ENCODE measurements at places on chromosomes 12 and 14.
A peak's percentile ranks its signal among the peaks of the same experiment; 100 is the strongest.

DNA sequence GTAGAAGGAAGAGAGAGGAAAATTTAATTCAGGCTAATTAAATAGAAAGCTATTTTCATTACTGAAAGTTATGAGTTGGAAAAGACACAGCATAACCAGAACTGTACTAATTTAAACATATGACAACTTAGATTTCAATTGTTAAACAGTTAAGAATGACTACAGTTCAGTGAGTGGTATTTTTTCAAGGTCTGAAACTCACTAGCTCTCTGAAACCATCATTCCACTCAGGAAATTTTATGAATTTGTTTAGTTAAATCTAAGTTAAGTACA is 62.4 kb downstream of the EPS8 start:
- no peak for DNase-seq

DNA sequence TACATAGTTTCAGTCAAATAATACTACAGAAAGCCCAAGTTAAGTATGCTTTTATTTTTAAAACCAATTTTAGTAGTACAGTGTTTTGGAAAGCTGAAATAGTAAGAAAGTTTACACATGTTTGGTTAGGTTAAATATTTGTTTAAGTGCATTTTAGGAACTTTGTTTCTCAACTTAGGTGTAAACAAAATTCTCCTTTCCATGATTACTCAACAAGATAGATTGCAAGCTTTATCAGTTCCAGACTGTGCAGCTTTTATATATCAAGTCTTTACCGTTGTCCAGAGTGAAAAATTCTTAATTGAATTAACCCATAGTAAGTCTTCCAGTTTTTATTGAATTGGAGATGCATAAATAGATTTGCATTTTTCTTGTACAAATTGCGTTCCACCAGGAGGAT is 45.1 kb downstream of the PIWIL1 start:
- no peak for DNase-seq

DNA sequence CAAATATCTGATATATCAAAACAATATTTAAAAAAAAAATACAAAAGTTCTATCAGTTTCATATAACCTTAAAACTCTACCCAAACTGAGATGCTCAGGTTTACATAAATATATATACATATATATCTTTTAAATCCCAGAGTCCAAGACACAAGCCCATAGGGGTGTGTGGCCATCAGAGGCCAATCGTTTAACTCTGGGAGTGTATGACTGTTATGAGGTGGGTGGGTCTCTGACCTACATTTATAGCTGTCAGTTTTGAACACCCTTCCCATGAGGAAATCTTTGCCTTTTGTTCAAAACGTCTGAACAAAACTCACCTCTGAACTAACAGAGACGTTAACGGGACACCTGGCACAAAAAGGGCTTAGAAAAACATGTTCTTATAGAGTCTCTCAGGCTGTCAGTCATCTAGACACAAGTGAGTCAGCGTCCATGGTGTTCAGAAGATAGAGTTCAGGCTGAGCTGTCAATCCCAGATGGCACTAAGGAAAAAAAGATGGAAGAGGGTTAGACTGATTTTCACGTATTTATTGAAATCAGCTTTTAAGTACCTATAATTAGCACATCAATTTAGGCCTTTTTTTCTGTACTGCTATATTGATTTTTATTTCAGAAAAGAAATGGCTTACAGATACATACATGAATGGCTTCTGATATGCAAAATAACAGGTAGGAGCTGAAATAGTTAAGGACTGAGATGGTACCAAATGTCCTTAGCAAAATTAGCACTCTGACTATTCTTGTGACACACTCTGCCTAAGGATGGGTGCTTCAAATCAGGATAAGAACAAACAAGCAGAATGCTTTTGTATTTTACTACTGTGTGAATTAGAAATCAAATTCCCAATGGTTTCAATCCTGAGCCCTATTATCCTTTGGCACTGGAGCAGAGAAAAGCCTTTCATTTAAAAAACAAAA is 29.2 kb downstream of the HIGD1C start:
- no peak for DNase-seq

- peak; percentile 12 for DNase-seq
Measured at GRCh38 chr12:120783197-120783596, 57.6 kb downstream of the ACADS start.

- no peak for DNase-seq
Measured at GRCh38 chr12:55955800-55956508, 9.9 kb downstream of the PMEL start.

GRCh38 chr12:11896417-11896929 is 174.3 kb upstream of the BCL2L14 start:
- no peak for DNase-seq

DNA sequence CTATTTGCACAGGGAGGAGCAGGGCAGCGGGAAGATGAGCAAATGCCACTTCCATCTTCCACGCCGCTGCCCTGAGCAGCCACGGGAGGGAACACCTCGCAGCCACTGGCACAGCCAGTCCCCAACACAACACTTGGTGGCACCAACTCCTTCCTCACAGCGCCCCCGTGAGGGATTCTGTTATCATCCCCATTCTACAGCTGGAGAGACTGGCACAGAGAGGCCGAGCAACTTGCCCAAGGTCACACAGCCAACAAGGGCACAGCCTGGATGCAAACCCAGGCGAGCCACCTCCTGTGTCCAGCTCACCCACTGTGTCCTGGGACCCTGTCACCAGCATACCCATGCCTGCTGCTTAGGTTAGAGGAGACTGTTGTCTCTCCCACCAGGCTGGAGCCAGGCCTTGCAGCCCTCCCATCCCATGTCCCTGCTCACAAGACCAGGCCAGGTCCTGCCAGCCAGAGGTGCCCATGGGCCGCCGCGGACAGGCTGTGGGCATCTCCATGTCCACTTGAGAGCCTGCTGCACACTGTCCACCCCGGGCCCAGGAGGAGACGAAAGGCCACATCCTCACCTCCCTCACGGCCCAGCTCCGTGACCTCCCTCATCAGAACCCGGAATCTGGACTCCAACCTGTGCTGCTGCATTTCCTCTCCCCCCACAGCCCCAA is 57.0 kb downstream of the NCOR2 start:
- no peak for DNase-seq

- no peak for DNase-seq
Measured at GRCh38 chr12:114406316-114406983, 506 bp upstream of the TBX5 start.

- DNase-seq: no peak
Measured at GRCh38 chr12:569803-570434, 93.3 kb downstream of the NINJ2 start.

- no peak for DNase-seq
Measured at GRCh38 chr14:106308839-106309389, 782.5 kb downstream of the TMEM121 start.

GRCh38 chr12:108360487-108360886 is 21.4 kb upstream of the CMKLR1 start:
- no peak for DNase-seq

DNA sequence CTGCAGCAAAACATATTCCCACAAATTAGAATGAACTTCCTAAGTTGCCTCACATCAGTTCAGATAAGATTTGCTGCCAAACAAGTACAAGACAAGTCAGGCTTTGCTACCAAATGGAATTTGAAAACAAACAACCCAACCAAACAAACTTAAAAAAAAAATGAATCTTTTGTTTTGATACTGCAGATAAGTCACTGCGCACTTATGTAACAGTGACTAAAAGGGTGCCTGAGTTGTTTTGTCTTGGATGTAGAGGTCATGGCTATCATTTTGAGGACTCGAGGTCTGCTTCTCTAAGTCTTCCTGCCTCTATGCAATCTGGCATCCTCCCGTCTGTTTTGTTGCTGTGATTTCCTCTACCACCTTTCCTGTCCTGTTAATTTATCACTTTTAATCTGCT is 11.1 kb upstream of the EPS8 start:
- DNase-seq: no peak

DNA sequence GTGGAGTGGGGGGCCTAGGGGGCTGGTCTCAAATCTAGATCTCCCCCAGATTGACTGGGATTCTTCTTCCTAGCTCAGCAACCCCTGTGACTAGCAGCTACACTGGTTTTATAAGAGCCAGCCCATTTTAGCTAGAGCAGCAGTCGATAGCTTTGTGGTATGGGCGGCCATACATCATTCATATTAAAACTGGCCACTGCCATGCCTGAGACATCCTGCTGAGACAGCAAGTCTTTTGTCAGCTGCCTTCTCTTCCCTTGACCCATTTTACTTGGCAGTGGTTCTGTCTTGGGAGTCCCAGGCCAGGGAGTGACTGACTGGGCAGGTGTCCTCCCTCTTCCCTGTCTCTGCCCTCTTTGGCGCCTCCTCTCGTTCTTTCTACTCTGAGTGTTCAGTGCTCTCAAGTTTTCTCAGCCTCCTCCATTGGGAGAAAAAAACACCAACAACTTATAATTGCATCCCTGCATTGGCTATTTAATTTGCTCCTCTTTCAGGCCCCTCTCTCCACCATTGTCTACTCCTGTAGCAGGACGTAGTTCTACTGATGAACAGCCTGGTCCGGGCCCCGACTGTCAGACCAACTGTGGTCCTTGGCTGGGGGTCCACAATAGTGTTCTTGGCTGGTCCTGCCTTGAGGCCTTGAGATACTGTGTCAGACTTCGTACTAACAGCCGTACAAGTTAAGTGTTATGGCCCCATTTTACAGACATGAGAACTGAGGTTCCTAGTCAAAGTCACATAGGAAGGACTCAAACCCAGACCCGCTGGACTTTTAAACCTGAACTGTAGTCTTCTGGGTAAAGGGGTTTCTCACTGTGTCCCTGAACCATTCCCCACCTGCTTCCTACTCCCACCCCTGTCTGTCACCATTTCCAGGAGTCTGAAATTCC is 18.3 kb upstream of the JDP2 start:
- DNase-seq: no peak

- DNase-seq: no peak
Measured at GRCh38 chr12:162467-163307, 51.3 kb downstream of the SLC6A12 start.

- DNase-seq: no peak
Measured at GRCh38 chr14:92649934-92650545, 98.4 kb downstream of the LGMN start.
